ENCODE measurements at places on chromosomes 16 and 17. TPM values are rescaled to one million over a fixed set of nuclear protein-coding genes. Genes with fewer than 3 reads are reported as not detected.
A peak's percentile ranks its signal among the peaks of the same experiment; 100 is the strongest.

- no peak for DNase-seq
These were observed 22.5 kb downstream of the HEATR3 start for GRCh38 chr16:50088302-50088701.

DNA sequence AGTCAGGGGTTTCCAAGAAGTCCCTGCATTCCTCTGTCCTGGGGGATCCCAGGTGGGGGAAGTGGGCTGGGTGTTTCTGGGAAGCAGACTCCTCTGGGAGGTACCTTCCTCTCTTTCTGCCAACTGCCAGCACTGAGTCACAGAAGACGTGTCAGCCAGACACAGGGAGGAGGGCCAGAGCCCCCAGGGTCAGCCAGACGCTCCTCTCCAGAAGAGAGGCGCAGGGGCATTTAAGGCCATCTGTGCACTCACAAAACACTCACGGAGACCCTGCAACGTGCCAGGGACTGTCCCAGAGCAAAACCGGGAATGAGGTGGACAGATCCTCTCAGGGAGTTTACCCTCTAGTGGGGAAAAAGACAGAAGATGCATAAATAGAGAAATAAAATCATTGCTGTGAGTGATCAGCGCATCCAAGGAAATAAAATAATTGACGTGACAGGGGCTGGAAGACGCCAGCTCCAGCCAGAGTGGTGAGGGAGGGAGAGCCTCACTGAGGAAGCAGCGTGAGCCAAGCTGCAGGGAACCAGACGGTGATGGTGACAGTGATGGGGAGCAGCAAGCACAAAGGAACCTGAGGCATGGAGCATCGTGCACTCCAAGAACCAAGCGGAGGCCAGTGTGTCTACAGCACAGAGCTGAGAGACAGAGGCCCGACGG, 105.4 kb downstream of the ZNF423 start:
- DNase-seq: no peak

- DNase-seq: no peak
These were observed 8.1 kb downstream of the DOC2B start for GRCh38 chr17:173166-173911.

GRCh38 chr16:81614171-81614570, 164.9 kb upstream of the PLCG2 start:
- DNase-seq: no peak

DNA sequence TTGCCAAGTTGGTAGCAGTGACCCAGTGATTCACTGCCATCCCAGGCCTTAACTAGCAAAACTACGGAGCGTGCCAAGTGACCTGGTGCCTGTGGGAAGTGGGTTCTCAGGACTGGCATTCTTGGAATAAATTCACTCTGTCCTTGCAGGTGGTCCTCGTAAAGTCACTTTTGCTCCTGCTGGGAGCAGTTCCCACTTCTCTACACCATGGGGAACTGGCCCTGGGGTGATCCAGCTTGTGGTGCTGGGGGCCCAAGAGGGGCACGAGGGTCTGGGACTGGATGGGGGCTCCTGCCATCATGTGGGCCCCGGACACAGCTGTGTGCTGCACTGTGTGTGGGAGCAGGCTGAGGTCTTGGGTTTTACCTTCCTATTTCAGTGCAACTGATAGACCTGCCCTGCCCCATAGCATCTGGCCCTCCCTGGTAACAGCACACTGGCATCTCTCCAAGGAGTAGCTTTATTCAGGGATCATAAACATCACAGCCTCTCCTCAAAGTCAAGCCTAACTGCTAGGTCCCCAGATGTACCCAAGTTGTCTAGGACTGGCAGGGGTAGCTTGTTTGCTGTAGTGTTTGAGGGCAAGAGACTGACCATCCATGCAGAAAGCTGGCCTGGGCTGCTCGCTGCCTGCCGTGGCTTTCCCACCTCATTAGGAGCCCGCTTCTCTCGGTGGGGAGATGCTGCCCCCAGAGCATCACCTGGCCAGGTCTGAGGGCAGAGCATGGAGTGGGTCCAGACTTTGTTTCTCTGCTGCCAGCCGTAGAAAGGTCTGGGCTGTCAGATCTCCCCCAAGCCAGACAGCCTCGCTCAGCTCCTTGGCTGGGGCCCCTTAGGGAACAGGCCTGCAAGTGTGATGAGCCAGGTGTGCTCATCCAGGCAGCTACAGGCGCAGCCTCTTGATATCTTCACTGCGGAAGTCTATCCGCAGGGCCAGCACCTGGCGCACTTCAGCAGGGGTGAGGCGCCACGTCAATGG, 26.0 kb downstream of the FCSK start:
- DNase-seq: no peak

- DNase-seq: no peak
These were observed 7.4 kb upstream of the EFCAB13 start for GRCh38 chr17:47316311-47316710.

DNA sequence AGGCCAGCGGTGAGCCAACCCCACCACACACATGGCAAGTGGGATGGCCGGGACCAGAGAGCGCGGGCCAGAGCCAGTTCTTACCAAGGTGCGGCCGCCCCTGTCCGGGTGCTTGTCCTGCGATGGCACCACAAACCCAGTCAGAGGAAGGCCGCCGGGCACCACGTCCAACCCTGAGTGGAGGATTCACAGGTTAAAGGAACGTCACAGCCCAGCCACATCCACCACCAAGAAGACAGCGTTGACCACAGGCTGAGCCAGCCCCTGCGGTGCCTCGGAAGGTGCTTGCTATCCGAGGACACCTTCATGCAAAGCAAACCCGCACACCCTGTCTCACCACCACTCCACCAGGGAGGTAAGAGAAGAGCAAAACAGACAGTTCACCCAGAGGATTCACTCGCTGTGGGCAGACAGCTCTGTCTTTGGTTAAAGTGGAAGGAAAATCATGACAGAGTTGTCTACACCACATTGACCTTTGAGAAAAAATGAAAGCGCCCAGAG, 15.8 kb downstream of the SLX4 start:
- DNase-seq: no peak

GRCh38 chr17:44200478-44201155, 933 bp upstream of the ATXN7L3 start:
- no peak for DNase-seq

DNA sequence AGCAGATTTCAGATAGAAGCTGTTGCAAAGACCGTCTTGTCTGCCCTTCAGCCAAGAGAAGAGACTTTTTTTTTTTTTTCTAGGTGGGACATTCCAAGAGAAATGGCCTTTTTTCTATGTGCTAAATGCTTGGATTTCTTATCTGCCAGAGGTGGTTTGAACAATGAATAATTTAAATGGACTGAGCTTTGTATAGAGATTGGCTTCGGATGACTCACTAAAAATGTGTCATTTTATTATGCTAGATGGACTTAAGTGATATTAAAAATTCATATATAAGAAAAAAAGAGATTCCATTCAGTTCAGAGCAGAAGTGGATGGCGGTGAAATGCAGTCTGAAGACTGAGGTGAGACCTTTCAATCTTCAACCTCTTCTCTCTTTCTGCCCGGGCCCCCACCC, 58.4 kb downstream of the MEAK7 start:
- no peak for DNase-seq

DNA sequence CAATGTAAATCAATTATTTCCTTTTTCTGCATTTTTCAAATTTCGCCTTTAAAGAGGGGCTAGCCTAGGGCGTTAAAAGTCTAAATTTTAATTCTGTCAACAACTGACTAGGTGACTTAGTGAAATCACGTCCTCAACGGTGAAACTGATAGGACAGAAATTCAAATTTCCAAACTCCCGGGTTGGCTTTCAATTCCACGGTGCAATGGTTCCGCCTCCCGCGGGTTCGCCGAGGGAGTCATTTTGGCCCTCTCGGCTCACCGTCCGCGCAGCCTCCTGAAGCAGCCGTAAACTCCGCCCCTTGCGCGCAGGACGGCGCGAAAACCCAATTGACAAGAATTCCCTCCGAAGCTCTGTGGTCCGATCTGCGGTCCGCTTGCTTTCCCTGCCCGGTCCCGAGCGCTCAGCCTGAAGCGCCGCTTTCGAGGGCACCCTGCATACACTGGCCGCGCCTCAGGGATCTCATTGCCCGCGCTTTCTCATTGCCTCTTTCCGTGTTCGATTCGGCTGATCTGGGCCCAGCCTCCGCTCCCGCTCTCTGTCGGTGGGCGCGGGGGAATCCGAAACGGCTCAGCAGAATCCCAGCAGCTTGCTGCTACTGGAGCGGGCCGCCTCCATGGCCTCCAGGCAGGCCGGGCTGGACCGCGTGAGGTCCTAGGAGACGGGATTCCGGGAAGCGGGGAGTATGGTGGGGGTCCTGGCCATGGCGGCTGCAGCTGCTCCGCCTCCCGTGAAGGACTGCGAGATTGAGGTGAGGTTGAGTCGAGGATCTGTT, at the start of gene ATAD5:
TSS of gene ATAD5 (plus strand) at position 304 of the 775 bp plus-strand sequence. CDS start at position 686, 382 bp downstream.
- DNase-seq: peak; percentile 58

DNA sequence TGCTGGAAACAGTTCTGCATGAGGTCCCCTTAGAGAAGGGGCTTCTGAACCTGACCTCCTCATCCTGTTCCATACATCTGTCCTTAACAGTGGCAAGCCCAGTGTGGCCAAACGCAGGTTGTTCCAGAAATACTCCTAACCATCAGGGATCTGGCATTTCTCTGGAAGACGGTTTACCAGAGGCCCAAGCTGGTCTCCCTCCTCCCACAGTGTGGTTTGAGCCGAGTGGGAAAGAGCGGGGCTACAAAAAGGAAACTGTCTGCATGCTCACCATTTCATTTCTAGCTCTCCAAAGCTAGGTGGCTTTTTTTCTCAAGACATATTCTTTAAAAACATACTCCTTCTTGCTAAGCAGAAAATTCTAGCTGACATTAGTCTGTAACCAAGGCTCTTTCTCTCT, 6.0 kb downstream of the MXRA7 start:
- no peak for DNase-seq

- no peak for DNase-seq
These were observed 128.7 kb downstream of the XYLT1 start for GRCh38 chr16:17342031-17342430.

- DNase-seq: no peak
These were observed 819.3 kb downstream of the KCNJ2 start for GRCh38 chr17:70988622-70989021.

GRCh38 chr17:36069136-36069535, 5.1 kb downstream of the CCL18 start:
- DNase-seq: no peak

DNA sequence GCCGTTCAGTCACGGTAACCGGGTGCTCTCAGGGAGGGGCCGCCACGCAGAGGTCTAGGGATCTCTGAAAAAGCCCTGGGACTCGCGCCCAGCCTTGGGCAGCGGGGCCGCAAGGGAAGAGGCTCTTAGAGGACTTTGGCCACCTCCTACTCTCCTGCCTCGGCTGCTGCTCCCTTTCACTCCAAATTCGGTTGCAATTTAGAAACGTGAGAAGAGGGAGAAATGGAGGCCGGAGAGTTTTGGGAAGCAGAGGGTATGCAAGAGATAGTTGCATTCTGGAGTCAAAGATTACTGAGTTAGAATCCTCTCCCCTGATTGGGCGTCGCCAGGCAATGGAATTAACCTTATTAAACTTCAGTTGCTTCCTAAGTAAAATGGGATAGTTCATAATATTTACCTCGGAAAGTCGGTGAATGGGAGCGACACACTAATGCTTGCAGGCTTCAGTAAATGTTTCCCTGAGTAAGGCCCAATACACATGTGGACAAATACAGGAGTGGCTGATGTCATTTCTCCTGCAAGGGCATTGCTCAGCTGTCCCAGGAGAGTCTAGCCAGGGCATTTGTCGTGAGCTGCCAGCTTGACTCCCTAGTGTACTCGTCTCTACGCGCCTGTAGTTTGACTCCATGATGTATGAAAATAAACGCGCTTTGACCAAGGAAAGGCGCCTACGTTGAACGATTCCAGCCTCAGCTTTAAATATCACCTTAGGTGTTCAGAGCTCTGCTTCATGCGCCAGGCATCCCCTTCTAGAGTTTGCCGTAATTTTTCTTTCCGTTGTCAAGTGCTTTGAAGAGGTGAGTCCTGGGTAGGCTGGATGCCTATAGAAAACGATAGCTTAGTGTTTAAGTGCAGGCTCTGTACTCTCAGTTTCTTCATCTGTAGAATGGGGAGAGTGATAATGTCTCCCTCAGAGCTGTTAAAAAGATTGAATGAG, 667 bp downstream of the OGFOD1 start:
- no peak for DNase-seq

GRCh38 chr17:29115961-29116803, 64.0 kb downstream of the MYO18A start:
- DNase-seq: no peak

DNA sequence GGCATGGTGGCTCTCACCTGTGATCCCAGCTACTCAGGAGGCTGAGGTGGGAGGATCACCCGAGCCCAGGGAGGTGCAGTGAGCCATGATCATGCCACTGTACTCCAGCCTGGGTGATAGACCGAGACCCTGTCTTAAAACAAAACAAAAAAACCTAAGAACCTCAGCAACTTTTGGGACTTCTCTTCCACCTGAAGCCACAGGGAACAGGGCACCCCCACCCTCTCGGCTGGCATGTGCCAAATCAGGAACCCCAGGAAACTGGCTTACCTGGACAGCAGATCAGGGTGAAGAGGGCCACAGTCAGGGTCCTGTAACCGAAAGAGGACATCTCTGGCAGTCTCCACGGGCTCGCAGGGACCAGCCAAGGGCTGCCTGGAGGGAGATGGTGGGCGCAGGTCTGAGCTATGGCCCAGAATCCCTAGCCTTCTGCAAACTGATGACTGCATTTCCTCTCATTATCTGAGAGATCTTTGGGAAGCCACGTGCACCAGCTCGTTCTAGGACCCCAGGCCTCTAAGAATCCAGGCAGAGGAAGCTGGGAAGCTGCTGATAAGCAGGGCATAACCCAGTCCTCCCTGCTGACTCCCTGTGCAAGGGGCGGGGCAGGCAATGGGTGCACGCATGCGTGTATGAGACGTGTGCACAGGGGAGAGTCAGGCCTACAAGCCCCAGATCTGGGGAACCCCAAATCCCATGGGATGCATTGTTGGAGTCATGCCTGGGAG, 8.4 kb downstream of the PRR29 start:
- no peak for DNase-seq

GRCh38 chr17:38620551-38621277, 15.0 kb upstream of the SRCIN1 start:
- no peak for DNase-seq

- peak; percentile 13 for DNase-seq
These were observed 83.4 kb downstream of the GAS7 start for GRCh38 chr17:10114931-10115535.

- no peak for DNase-seq
These were observed 149.0 kb upstream of the GOT2 start for GRCh38 chr16:58883131-58883530.

- DNase-seq: no peak
These were observed 3.5 kb downstream of the FMNL1 start for GRCh38 chr17:45225051-45225700.

GRCh38 chr16:4604401-4604800, 10.3 kb downstream of the UBALD1 start:
- no peak for DNase-seq

Gene TBC1D26
- not detected for polyA plus RNA-seq

Gene IL17C
- polyA plus RNA-seq: not detected

Gene ANKFN1
- polyA plus RNA-seq: not detected

Gene ADAMTS18
- not detected for polyA plus RNA-seq

Gene MFSD6L
- polyA plus RNA-seq: 0.33 TPM

Gene TMEM94
- 23.9 TPM for polyA plus RNA-seq

Gene UMOD
- not detected for polyA plus RNA-seq

Gene TMEM88
- 0.24 TPM for polyA plus RNA-seq

Gene C1QTNF8
- not detected for polyA plus RNA-seq

Gene DBNDD1
- 0.28 TPM for polyA plus RNA-seq

Measured in GM12878 (cell line).